ENCODE measurements at places on chromosomes 11 and 22.

GRCh38 chr22:43011079-43011478 is 3.9 kb downstream of the PACSIN2 start:
- no peak for DNase-seq

GRCh38 chr11:472272-472671 is 22.2 kb downstream of the PTDSS2 start:
- DNase-seq: no peak

DNA sequence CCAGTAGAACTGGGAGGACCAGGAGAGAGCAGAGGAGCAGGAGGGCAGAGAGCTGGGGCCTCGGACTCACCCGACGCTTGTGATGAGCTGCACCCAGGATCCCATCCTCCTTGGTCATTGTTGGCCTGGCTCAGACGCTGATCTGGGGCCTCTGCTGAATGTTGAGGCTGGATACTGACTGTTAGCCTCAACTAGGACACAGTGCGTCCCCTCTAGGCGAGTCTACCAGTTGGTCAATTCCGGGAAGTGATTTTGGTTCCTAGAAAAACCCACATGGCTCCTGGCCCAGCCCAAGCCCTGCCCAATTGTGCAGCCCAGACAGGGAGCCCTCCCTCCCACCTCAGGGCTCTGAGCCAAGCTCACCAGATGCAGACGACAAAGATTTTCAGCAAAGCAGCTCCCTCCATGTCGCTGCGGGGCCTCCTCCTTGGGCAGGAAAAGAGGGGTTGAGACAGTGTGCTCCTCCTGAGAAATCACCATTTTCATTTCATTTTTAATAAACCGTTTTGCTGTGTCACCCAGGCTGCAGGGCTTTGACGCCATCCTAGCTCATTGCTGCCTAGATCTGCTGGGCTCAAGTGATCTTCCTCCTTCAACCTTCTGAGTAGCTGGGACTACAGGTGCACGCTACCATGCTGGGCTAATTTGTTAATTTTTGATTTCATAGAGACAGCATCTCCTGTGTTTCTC is at the start of gene APOL4:
Gene APOL4 (minus strand): TSS at position 180 of the 690 bp plus-strand sequence. CDS start 75 bp downstream, at position 105.
- DNase-seq: no peak

DNA sequence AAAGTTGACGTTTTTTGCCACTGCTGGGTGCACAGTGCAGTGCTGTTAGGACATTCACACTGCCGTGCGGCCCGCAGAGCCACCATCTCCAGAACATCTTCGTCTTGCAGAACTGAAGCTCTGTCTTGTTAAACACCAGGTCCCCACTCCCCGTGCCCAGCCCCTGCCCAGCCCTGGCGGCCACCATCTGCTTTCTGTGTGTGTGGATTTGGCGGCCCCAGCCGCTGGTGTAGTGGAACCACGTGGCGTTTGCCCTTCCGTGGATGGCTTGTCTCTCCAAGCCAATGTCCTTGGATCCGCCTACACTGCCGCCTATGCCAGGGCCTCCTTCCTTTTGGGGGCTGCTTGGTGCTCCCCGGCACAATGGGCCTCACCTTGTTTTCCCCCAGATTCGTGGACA is 8.2 kb upstream of the MUC5AC start:
- no peak for DNase-seq

- DNase-seq: no peak
Measured at GRCh38 chr22:46002757-46003270, 25.9 kb upstream of the WNT7B start.

GRCh38 chr11:100674212-100674611 is 12.9 kb upstream of the ARHGAP42 start:
- no peak for DNase-seq

GRCh38 chr22:48523091-48523490 is 1304.6 kb downstream of the BRD1 start:
- no peak for DNase-seq

- no peak for DNase-seq
Measured at GRCh38 chr22:30150212-30150611, 69.9 kb downstream of the HORMAD2 start.

DNA sequence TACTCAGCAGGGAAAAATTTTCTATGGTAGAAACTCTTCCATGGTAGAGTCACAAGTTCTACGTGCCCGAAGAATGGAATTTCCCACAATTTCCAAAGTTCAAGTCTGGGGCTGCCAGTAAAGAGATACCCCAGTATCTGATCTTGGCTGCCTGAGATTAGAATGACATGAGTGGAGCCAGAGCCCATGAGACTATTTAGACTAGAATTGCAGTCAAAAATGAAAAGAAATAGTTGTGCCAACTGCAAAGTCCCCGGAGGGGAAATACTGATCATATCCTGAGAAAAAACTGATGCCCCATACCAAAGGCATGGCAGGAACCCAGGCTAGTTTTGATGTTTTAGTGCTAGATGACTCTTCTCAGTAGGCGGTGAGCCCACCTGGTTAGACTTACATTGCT is 11.2 kb downstream of the MAJIN start:
- no peak for DNase-seq

- no peak for DNase-seq
Measured at GRCh38 chr11:111166598-111166997, 78.9 kb upstream of the POU2AF2 start.

GRCh38 chr11:116232364-116232828 is 540.4 kb downstream of the BUD13 start:
- no peak for DNase-seq

- no peak for DNase-seq
Measured at GRCh38 chr11:131190446-131190845, 180.0 kb upstream of the NTM start.

- DNase-seq: no peak
Measured at GRCh38 chr11:119710417-119710816, 18.6 kb downstream of the NECTIN1 start.

DNA sequence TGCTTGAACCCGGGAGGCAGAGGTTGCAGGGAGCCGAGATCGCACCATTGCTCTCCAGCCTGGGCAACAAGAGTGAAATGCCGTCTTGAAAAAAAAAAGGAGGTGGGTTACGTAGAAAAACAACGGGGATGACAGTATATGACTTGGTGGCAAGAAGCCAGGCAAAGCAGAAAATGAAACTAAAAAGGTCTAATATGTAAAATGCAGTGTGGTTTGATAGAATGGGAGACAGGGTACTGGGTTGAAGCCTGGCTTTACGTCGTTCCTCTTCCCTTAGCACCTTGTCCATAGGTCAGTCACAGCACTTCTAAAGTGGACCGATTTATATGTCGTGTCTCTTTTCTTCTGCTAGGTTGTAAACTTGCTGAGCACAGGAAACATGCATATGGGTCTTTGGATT is 274.9 kb upstream of the ZC3H12C start:
- no peak for DNase-seq

GRCh38 chr11:12164061-12165014 is 53.9 kb downstream of the MICAL2 start:
- no peak for DNase-seq

- no peak for DNase-seq
Measured at GRCh38 chr11:115334932-115335788, 169.1 kb downstream of the CADM1 start.

GRCh38 chr22:19810381-19811201 is 44.1 kb downstream of the GNB1L start:
- no peak for DNase-seq

DNA sequence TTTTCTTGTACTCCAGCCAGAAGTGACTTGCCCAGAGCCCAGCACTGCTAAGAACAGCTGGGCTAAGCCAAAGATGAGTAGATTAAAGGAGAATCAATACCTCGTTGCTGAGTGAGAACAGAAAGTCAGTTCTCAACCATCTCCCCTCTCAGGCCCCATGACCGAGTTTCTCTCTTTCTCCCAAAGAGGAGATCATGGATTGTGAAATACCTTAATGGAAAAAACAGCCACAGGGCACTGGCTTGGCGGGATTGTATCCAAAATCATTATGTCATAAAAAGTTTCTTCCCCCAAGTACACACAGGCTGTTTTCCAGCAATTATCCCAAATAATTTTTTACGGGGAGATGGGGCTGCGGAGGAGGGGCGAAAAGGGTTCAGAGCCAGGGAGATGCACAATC is 111.8 kb upstream of the TMEM45B start:
- no peak for DNase-seq

DNA sequence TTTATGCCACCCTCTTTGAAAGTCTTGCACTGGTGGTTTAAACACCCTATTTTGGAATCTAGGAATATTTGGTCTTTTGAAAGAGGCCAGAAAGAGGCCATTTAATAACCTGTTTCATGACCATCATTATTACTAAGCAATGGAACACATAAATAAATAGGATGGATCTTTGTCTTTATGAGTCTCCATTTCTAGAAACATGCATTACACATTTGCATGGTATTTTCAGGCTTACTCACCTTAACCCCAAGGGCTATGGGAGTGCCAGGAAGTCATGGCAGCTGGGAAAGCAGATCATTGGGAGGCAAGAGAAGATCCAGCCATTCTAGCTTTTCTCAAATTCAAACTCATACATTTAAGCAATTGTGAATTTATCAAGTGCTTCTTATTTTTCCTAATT is 185.8 kb upstream of the POU2AF2 start:
- no peak for DNase-seq

- no peak for DNase-seq
Measured at GRCh38 chr22:22691716-22692701, 47.6 kb downstream of the GGTLC2 start.

- DNase-seq: no peak
Measured at GRCh38 chr22:42347281-42347824, 76.9 kb upstream of the TCF20 start.

DNA sequence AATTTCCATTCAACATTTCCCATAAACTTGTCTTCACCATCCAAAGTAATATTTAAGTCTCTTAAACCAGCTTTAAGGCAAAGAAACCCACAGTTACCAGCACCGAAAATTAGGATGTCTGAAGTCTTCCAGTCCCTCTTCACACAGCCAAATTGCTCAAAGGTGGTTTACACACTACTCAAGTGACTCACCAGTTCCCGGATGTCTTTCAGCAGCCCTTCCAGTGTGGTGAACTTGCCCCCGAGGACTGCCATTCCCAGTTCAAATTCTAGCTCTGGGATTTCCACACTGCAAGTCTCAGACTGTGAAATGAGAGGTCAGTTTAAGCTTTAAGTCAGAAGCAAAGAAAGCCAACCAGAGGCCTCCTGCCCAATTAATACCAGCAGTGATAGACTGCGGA is 5.1 kb downstream of the ZPR1 start:
- no peak for DNase-seq

DNA sequence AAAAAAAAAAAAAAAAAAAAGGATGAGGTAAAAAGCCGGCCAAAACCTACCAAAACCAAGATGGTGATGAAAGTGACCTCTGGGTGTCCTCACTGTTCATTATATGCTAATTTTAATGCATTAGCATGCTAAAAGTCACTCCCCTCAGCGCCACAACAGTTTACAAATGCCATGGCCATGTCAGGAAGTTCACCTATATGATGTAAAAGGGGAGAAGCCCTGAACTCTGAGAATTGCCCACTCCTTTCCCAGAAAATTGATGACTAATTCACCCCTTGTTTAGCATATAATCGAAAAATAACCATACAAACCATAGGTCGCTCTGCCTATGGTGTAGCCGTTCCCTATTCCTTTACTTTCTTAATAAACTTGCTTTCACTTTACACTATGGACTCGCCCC is 11.1 kb downstream of the C11orf96 start:
- DNase-seq: no peak

DNA sequence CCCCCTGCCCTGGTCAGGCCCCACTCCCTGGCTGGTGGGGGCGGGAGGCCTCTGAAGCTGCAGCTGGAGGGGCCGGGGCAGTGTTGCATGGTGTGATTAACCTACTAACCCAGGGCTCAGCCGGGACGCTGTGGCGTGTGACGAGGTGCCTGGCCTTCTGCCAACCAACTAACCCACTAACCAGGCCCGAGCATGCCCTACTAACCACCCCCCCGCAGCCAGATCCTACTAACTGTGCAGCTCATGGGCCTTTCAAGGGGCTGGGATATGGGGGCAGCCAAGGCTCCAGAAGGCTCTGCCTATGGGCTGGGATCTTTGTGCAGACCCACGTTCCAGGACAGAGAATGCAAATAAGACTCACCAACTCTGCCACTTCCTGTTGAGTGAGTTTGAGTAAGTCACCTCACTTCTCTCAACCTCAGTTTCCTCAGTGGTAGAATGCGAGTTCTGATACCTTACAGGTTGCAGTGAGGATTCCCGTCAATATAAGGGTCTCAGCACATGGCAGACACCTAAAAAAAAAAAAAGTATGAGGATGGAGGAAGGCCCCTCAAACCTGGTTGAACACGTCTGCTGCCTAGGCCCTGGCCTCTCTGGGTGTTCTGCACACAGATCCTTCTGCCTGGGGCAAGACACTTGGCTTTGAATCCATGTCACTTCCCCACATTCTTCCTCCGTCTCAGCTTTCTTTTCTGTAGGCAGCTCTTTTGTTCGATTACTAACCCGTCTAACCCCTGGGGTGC is 14.1 kb downstream of the MIAT start:
- DNase-seq: peak; percentile 50
